ENCODE measurements at places on chromosomes 7 and 10.

- no peak for DNase-seq
Observed at GRCh38 chr10:100208276-100208675, 21.1 kb downstream of the CHUK start.

DNA sequence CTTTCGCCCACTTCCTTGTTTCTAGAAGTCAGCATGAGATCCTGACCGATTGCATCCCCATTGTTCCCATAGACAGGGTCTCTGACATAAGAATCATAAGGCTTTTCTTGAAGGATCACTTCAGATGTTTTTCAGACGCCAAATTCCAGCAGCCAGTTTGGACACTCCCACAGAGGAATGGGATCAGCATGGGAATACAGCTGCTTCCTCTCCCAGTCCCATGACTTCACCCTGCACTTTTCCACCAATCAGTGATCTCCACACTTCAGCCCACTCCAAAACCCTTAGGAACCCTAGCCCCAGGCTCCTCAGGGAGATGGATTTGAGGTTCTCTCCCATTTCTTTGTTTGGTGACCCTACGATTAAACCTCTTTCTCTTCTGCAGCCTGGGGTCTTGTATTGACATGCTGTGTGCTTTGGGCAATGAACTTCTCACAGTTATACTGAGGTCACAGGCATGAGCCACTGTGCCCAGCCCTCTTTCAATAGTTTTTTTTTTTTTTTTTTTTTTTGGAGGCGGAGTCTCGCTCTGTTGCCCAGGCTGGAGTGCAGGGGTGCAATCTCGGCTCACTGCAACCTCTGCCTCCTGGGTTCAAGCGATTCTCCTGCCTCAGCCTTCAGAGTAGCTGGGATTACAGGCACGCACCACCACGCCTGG is 52.8 kb upstream of the CHST3 start:
- peak; percentile 39 for DNase-seq

GRCh38 chr7:27575613-27576012 is 87.1 kb downstream of the HIBADH start:
- no peak for DNase-seq

GRCh38 chr10:873020-873419 is 58.5 kb downstream of the LARP4B start:
- no peak for DNase-seq

GRCh38 chr7:64904008-64904407 is 935 bp downstream of the ZNF273 start:
- no peak for DNase-seq

DNA sequence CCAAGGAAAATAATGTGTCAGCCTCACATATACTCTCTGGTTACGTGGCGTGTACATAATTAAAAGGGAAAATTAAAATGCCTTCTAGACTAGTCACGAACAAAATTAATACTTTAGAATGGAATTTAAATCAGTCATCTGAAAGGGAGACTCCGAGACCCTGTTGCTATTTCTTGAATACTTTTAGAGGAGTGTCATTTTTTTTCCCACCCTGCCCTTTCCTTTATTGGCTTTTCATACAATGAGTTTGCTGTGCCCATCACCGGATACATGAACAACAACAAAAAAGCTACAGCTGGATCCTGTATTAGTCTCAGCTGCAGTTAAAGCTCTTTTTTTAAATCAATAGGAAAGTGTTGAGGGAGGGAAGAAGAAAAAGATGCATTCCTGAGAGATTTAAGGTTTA is 20.1 kb downstream of the CYTH3 start:
- DNase-seq = no peak

All from bronchial epithelial cell (primary cell).